ENCODE measurements at places on chromosomes 6 and 20. TPM values are rescaled to one million over a fixed set of nuclear protein-coding genes. Genes with fewer than 3 reads are reported as not detected.

Gene ARHGAP40
- not detected for total RNA-seq

Gene HSPA12B
- total RNA-seq: 0.48 TPM

Gene SCRT2
- not detected for total RNA-seq

Gene FNDC11
- total RNA-seq: 0.09 TPM

Gene EMILIN3
- total RNA-seq: 0.29 TPM

Gene FAM209B
- total RNA-seq: not detected
